ENCODE measurements at places on chromosomes 13 and 19.

GRCh38 chr13:99055281-99055680 is 77.4 kb upstream of the DOCK9 start:
- DNase-seq = no peak

GRCh38 chr19:53308339-53308811 is 25.2 kb upstream of the ZNF845 start:
- DNase-seq = peak; percentile 56

GRCh38 chr13:19685034-19685433 is 51.6 kb downstream of the MPHOSPH8 start:
- DNase-seq = no peak

DNA sequence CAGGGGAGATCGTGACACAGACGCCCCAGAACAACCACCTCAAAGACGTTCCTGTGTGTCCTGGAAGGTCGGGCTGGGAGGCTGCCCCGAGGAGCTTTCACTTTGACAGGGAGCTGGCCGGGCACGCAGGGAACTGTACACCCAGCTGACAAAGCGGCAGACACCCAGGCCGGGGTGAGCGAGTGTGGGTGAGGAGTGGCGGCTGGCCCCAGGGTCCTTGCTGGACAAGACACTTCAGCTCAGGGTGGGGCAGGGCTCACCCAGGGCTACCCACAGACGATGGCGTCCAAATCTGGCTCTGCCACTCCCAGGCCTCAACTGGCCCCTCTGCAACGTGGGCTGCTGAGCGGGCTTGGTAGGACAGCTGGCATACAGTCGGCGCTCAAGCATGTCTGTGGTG is 2.0 kb downstream of the FGF22 start:
- DNase-seq = no peak

GRCh38 chr19:14383661-14384555 is 2.7 kb downstream of the ADGRE5 start:
- no peak for DNase-seq

GRCh38 chr13:74101436-74101835 is 32.8 kb downstream of the KLF12 start:
- no peak for DNase-seq

DNA sequence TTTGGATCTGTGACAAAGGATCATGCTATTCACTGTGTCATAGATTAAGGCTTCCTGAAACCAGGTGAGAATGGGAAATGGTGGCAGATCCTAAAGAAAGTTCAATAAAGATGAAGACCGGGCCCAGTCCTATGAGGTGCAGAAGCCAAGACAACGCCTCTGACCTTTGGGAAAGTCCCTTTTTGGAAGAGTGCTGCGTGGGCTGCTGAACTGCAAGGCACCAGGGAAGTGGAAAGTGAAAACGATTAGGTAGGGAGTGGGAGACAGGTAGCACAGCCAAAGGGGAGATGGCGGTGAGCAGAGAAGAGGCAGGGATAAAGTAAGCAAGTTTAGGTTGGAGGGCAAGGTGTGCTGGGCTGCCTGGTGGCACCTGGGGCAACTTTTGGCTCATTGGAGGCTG is 16.3 kb downstream of the MBNL2 start:
- no peak for DNase-seq

GRCh38 chr13:50873467-50873866 is 30.0 kb upstream of the DLEU7 start:
- no peak for DNase-seq

DNA sequence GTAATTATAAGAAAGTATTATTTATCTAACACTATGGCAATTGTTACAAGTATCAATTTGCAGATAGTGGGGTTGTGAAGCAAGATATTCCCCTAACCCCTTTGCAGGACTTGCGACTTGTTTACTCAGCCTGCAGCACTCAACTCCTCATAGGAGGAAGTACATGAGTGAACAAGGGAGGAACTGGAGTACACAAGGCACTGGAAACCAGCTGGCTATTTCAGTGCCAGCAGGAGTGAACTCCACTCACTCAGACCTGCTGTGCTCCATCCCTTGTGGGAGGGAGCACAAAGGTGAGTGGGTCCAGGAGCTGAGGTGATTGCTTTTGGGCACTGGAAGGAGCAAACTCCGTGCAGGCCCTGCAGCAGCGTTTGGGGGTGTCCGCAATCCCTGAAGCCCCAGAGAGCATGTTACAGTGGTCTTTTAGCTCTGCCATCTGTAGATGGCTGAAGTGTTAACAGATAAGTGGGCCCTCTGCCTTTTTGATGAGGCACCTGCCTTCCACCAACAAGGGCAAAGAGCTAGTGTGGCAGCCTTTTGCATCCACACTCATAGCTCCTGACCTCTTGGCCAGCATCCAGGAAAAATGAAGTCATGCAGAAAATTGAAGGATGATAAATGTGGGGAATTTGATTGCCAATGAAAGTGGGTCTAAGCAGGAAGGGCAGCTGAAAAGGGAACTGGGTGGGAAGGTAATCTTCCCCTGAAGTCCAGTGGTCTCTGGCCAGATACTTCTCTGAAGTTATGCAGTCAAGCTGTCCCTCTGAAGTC is 802.2 kb upstream of the MIR17HG start:
- DNase-seq = no peak

- peak; percentile 58 for DNase-seq
Observed at GRCh38 chr19:6744381-6745301, 5.2 kb downstream of the TRIP10 start.

DNA sequence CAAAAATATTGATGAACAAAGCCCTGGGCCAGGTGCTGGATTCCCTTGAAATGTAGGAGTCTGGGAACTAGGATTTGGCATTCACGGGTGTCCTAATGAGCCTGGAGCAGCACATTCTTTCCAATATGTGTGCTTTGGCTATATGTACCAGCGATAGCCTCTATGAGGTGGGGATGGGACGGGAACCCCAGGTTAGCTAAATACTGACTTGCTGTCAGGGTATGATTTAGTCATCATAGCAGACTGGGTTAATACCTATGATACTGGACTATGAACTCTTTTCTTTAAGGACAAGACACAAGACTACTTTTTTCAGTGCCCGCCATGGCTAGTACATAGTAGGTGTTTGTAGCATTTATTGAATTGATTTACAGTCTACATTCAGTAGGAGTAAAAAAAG is 152.7 kb downstream of the KCNRG start:
- no peak for DNase-seq

GRCh38 chr19:13195678-13196077 is 45.5 kb downstream of the IER2 start:
- no peak for DNase-seq

DNA sequence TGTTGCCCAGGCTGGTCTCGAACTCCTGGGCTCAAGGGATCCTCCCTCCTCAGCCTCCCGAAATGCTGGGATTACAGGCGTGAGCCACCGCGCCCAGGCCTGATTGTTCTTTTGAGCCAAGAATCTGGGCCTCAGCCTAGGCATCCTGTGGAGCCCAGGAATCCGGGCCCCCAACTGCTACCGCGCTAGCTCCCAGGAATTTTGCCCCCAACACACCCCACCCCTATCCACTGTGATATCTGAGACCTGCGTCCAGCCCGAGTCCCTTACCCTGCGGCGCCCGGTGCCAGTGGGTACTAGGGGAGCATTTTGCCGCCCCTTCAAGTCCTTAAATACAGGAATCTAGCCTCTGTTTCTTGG is 838 bp upstream of the MYADM start:
- no peak for DNase-seq

- no peak for DNase-seq
Observed at GRCh38 chr13:108980237-108980636, 350.8 kb downstream of the MYO16 start.

GRCh38 chr19:32041681-32042292 is 303.6 kb upstream of the ZNF507 start:
- peak; percentile 72 for DNase-seq

DNA sequence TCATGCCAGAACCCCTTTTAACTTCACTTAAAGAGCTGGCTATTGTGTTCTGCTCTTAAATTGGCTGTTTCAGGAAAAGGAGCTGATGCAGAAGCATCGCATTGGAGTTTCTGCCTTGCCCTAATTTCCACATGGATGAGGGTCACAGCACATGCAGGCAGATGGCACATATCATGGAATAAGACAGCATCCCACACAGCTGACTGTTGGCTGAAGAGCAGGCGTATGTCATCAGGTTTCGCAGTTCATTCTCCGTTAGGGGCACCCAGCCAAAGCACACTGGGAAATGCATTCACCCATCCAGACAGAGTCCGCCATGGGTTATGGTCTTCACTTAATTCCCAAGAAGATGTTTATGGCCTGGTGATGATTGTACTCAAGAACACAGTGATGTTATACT is 572.5 kb downstream of the LIG4 start:
- DNase-seq = no peak

DNA sequence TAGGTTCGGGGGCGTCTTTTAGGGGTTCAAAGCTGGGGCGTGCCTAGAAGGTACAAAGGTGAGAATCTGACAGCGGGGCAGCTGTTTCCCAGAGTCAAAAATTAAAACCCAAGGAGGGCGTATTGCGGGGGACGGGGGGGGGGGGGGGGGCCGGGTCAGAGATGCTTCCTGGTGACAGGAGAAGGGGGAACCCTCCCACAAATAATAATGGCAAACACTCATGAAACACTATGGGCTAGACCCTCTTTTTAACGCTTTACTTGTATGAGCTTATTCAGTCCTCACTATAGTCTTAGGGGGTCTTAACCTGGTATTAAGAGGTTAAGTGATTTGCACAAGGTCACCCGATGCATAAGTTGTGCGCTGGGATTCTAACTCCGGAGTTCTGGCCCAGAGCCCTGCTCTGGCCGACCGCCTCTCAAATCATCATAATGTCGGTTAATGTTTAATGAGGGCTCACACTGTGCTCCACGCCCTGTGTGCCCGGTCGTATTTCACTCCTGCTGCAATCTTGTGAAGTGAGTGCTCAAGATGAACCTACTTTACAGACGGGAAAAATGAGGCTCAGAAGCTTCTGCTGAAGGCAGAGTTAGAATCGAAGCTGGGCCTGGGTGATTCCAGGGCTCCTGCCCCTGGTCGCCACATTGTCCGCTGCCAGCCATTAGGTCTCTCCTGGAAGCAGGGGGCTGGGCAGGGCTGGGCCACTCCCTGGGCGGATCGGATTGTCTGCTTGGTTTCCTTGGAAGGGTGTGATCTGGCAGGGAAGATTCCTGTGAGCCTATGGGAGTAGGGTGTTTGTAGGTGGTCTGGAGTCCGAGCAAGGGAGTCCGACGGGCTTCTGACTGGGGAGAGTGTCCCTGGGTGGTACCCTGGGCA is 964 bp downstream of the PAK4 start:
- peak; percentile 54 for DNase-seq

- DNase-seq = no peak
Observed at GRCh38 chr19:33493401-33494275, 28.0 kb downstream of the PEPD start.

GRCh38 chr19:11551603-11552235 is 7.3 kb downstream of the ELOF1 start:
- no peak for DNase-seq

All from right kidney (tissue), 9 donors.